ENCODE measurements at places on chromosomes 11 and 22.

- no peak for DNase-seq
These were observed 11.0 kb downstream of the POU2AF3 start for GRCh38 chr11:111309215-111309915.

- no peak for DNase-seq
These were observed 35.0 kb upstream of the BMAL1 start for GRCh38 chr11:13242564-13242963.

DNA sequence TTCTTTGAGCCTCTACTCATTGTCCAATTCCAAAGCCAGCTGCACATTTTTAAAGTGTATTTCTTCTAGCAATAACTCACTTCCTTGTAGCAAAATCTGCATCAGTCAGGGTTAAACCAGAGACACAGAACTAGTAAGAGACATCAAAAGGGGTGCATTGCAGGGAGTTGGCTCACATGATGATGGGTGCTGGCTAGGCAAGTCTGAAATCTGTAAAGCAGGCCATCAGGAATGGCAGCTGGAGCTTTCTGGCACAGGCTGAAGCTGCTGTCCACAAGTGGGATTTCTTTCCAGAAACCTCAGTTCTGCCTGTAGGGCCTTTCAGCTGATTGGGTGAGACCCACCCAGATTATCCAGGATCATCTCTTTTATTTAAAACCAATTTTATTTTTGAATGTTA, 698.1 kb downstream of the NTM start:
- DNase-seq: no peak

GRCh38 chr11:78893996-78894395, 319.3 kb upstream of the NARS2 start:
- no peak for DNase-seq

- no peak for DNase-seq
These were observed 8.6 kb upstream of the IGLL5 start for GRCh38 chr22:22878801-22879674.

GRCh38 chr11:120801801-120802689, 221.9 kb upstream of the TBCEL start:
- DNase-seq: no peak

GRCh38 chr11:3021125-3021524, 29.0 kb upstream of the NAP1L4 start:
- DNase-seq: no peak

DNA sequence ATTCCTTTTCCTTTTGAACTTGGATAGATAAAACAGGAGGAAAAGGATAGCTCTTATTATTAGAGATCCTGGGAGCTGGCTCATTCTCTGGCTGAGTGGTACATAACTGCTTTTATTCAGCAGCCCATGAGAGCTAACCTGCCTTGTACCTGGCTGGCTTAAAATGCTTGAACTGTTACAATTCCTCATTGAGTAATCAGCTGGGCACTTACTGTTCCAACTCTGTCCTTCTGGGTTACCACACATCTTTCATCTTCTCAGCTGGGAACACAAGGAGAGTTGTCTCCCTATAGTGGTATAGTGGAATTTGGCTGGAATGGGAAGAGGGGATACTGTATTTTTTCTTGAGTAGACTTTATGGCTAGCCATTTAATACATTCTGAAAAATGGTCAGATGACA, 39.8 kb upstream of the SPTBN2 start:
- no peak for DNase-seq

DNA sequence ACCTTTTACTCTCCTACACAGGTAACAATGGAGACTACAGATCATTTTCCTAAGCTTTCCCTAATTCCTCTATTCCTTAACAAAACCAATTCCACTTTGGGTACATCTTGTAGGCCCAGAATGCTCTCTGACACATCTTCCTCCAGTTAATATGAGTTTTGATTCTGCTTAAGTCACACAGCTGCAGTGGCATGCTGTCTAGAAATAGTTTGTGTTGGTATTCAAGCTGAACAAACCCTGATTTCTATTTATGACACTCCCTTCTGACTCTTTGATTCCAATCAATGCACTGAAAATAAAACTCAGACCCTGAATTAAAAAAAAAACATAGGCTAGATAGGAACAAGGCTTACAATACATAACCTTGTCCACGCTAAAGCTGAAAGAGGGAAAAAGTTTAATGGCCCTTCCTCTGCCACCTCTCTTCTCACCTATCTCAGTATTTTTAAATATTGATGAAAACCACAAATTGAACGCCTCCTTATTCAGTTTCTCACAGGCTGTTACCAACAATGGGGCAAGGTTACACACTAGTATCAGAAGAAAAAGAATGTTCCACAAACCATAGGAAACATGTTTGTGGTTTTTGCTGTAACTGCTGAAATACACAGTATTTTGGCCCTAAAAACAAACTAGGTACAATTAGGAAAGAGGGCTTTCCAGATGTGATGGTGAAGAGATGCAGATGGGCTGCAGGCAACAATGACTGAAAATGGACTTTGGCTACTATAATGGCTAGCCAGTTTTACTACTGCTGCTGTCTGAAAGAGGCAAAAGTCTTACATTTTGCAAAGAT, 35.7 kb upstream of the GAB2 start:
- DNase-seq: no peak

- DNase-seq: no peak
These were observed 379.4 kb downstream of the CADM1 start for GRCh38 chr11:115124786-115125185.

DNA sequence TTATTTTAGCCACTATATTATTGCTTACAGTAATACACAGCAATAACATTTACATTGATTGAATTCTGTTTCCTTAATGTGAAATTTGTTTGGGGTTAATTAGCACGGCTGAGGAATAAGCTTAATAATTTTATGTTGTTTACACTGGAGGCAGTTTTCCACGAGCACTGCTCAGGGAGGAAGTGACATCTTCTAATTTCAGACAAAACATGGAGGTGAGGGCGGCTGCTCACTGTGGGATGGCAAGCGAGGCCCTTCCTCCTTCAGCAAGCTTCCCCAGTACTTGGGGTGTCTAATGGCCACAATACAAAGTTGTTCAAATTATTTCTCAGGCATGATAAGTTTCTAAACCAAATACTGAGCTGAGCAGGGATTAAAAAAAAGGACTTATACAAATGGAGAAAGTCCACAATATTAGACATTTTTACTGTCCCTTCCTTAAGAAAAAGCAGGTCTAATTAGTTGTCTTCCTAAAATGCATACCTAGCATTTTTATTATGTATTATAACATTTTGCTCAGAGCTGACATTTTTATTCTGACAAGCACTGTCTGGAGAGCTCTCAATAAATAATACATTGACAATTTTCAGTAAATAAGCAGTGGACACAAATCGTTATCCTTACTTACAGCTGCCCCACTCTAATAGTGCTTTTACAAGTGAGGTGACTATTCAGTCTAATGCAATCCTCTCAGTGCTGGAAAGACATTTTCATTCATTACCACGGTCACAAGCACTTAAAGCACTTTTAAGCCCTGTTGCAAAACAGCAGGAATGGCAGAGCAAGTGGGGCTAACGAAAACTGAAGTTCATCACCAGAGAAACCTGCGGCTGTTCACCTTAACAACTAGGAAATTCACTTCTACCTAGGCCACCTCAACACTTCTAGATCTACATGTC, 56.2 kb downstream of the SOX6 start:
- DNase-seq: no peak

DNA sequence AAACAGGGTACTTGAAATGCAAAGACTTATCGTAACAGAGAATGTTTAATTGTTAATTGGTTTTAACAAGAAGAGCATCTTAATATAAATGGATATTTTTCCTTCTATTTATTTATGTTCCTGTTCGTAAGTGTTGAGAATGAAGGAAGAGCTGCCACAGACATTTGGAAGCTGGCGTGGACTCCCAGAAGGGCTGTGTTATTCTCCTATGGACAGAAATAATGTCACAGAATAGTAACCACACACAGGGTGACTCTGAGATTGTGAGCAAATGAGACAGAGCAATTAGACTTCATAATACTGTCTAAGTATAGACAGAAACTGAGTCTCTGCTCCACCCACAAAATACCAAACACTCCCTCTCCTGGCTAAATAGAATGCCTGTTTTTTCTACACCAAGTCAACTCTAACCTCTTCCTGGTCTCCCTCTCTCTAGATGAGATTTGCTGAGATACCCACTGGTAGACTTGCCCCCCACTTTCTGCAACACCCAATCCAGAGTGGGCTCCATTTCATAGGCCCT, 6.1 kb downstream of the APOL3 start:
- no peak for DNase-seq

All from activated CD8-positive, alpha-beta memory T cell treated with anti-CD3 and anti-CD28 coated beads for 48 hours (primary cell).